Memory B cell (primary cell): ENCODE measurements at places on chromosomes 1 and 21.

GRCh38 chr21:26506956-26507355, 66.1 kb downstream of the CYYR1 start:
- DNase-seq, result no peak

DNA sequence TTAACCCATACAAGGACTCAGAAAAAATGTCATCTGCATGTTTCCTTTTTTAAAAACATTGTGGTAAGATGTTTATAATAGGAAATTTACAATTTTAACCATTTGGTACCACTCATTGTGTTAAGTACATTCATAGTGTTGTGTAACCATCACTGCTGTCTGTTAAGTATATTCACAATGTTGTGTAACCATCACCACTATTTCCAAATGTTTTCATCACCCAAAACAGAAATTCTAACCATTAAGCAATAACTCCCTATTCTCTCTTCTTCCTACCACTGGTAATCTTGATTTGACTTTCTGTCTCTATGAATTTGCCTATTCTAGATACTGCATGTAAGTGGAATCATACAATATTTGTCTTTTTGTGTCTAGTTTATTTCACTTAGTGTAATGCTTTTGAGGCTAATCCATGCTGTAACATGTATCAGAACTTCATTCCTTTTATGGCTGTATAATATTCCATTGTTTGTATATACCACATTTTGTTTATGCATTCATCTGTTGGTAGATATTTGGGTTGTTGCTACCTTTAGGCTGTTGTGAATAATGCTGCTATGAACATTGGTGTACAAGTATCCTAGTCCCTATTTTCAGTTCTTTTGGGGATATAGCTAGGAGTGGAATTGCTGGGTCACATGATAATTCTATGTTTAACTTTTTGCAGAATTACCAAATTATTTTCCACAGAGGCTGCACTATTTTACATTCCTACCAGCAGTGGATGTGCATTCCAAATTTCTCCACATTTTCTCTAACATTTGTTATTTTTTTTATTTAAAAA, 14.1 kb downstream of the HIPK1 start:
- DNase-seq, result no peak

GRCh38 chr1:5765997-5766913, 226.0 kb downstream of the NPHP4 start:
- no peak for DNase-seq

DNA sequence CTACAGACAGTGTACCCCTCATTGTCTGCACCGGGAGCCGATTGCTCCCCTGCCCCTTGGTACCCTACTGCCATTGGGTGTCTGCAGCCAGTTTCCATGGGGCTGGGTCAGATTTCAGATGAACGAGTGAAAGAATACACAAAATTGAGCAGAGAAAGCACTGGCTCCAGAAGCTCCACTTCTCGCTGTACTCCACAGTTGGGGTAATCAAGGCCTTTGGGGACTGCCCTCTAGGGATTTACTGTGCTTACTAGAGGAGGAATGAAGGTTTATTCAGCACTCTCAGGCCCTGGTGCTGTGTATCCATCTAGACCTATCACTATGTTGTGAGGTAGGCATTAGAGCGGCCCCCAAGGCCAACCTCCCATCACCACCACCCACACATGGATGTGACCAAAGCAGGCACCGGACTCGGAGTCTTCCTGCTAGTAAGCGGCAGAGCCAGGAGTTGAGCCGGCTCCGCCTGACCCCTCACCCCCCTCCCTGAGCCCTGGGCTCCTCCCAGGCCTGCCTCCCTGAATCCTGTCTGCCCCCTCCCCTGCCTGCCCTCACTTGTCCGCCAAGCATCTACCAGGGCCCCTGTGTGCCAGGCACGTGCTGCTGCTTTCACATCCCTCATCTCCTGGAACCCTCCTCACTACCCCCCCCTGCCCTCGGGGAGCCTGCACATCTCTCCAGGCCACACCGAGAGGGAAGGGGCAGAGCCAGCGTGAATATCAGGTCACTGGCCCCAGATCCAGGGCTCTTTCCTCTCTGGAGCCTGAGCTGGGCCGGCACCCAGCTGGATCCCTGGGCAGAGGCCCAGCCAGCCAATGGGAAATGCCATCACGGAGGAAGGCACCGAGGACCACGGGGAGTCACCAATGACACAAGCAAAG, 23.3 kb downstream of the KCNN3 start:
- DNase-seq, result no peak
